D341Med (cell line): ENCODE measurements at places on chromosomes 1 and 21.

DNA sequence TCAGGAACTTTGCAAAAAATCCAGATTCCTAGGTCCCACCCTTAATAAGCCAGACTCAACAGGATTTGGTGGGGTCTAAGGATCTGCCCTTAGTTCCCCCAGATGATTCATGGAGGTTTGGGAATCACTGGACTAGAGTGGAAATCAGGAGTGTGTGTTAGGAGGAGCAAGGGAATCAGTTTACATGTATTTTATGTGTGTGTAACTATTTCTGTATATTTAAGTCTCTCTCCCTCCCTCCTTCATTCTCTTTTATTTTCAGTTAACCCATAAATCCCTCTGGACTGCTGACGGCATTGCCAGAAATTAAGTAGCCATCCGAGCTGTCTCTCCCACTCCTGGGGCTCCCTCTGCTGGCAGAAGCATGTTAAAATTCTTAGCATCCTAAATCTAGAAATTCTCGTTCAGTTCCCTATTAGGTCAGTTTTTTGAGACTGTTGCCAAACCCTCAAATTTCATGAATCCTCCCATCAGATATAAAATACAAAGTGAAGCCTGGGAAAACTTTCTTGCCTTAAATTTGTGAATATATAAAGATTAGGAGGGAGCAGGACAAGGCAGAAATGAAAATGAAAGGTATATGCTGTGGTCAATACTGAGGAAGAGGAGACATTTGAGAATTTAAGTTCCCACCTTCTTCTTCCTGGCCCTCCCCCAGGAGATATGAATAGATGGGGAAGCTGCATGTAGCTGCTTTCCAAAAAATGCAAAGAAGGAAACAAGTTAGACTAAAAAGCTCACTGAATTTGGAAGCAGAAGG is 11.7 kb upstream of the HSD11B1 start:
- peak; percentile 74 for DNase-seq

DNA sequence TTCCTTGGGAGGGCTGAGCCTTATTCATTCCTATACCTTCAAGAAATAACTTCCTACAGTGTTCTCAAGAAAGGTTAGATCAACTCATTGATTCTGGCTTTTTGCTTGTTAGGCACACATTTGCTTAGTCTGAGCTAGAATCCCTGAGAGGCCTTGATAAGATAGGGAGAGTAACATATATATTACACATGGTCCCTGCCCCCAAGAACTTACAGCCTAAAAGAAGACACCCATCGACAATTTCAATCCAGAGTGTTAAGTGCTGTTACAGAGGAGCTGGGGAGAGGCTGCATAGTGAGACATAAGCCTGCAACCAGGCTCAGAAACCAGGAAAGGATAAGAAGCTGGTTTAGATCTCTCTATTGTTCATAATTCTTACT is 68.7 kb downstream of the PLPP3 start:
- no peak for DNase-seq

DNA sequence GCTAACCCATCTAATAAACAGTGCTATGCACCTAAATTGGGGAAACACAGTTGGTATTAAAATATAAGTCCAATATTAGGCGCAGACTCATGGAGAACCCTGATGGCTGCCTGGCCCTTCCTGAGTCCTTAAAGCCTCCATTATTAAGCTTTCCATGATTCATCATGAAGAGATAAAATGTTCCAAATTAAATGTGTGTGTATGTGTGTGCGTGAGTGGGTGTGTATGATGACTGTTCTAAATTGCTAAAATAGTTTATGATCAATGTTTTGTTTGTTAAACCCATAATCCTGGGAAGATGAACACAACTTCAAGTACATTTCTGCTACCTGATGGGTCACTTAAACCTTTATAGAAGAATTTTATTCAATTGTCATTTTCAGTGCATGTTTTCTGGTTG is 6.3 kb upstream of the RBBP5 start:
- no peak for DNase-seq

- no peak for DNase-seq
These were observed 27.0 kb upstream of the SMYD3 start for GRCh38 chr1:246534114-246534513.

- peak; percentile 12 for DNase-seq
These were observed 1.1 kb upstream of the TNFRSF18 start for GRCh38 chr1:1207571-1207892.

DNA sequence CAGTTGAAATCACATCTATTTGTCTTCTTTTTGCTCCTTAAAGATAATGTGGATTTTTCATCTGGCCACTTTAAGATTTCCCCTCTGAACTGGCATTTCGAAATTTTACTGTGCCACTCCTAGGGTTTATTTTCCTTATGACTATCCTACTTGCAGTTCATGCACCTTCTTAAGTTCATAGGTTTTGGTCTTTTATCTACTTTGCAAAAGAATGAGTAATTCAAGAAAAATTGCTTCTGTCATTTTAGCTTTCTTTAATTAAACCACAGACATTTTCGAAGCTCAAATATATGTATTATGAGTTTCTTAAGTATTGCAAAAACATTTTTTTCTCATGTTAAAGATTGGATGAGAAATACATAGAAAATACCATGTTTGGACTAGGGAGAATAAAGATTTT is 1244.8 kb upstream of the TMPRSS15 start:
- no peak for DNase-seq

DNA sequence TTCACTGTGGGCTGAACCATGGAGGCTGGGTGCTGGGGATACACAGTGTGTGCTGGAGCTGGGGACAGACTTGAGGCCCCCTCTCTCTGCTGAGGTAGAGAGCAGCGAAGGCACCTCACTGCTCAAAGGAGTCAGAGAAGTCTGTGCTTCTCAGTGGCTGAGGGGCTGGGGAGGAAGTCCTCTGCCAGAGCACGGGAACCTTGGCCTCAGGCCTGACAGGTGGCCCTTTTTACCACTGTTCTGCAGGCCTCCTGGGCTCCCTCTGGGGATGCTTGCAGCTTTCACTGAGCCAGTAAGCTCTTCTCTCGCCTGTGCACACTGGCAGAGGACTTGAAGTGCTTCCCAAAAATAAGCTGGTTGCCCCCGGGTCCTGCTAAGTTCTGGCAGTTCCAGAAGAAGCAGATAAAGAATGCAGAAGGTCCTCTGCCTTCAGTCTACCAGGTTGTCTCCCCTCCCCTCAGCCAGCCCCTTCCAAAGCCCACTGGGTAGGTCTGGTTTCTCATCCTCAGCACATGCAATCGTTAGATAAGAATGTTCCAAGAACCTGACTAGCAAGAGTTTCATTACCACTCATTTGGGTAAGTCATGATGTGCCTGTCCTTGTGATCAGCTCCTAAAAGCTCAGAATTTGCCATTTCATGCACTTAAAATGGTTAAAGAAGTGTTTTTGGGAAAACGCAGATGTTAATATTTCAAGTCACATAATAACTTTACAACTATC is 53.9 kb downstream of the TENT5C start:
- DNase-seq = no peak

GRCh38 chr1:201593200-201593921 is 54.4 kb downstream of the NAV1 start:
- DNase-seq = no peak

DNA sequence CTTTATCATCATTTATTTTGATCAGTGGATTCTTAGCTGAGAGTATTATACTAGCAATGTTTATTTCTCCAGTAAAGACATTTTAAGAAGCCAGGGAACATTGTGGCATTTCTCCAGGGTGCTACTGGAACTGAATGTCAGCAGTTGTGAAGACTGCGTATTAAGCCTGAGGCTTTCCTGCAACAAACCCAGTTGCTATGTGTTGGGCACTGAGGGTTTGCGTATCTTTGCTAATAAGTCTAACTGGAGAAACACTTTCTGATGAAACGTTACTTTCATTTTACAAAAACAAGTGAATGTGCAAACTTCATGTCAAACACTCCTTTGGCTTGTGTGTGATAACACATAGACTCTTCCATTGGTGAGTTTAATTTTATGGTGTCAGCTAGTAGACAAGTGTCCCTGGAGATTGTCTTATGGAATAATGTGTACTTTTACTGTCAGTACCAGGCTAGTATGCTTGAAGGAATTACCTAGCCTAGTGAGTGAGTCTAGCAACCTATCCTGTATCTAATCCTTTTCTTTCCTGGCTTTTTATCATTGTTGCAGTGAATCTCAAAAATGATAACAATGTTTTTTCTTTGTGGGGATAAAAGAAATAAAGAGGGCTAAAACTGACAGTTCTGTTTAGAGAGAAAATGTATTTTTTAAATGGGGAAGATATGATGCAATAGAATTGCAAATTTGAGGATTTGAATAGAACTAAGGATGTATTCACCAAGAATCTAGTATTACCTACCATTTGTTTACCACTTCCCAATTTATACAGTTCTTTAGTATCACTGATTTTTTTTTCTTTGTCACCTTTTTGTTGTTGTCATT is 70.1 kb downstream of the MTR start:
- no peak for DNase-seq

- no peak for DNase-seq
These were observed 4.6 kb downstream of the GPATCH2 start for GRCh38 chr1:217626321-217626720.

GRCh38 chr1:97820470-97821188 is 100.2 kb downstream of the DPYD start:
- DNase-seq = no peak

- DNase-seq = peak; percentile 29
These were observed 30.5 kb downstream of the SLC30A1 start for GRCh38 chr1:211548321-211549091.

GRCh38 chr1:6691507-6691906 is 10.1 kb downstream of the DNAJC11 start:
- no peak for DNase-seq

- DNase-seq = no peak
These were observed 4.6 kb downstream of the CRYBG2 start for GRCh38 chr1:26349188-26349876.
